A549 treated with DMSO at 1 μM for 4 hours (cell line): ENCODE measurements at places on chromosomes 4 and X. TPM values are rescaled to one million over a fixed set of nuclear protein-coding genes. Genes with fewer than 3 reads are reported as not detected.

Gene JAKMIP1
- 0.03 TPM in 1 of 5 replicates, not detected in the others for total RNA-seq

Gene RAB39B
- total RNA-seq: 0.66 to 0.85 TPM (median 0.85 TPM) in 5 replicates

Gene GABRG1
- not detected in 5 replicates for total RNA-seq

Gene GIMD1
- not detected in 5 replicates for total RNA-seq

Gene RGN
- total RNA-seq: 0.13 TPM in 1 of 5 replicates, not detected in the others

Gene CPZ
- 0.26 to 0.54 TPM (median 0.33 TPM) in 5 replicates for total RNA-seq

Gene NHSL2
- 0.32 to 0.45 TPM (median 0.37 TPM) in 5 replicates for total RNA-seq

Gene ZXDA
- 1.3 to 2.0 TPM (median 1.7 TPM) in 5 replicates for total RNA-seq

Gene VEGFD
- total RNA-seq: 0.42 to 0.88 TPM (median 0.53 TPM) in 5 replicates

Gene F8
- 3.8 to 5.5 TPM (median 4.3 TPM) in 5 replicates for total RNA-seq

Gene EPGN
- 0.28 TPM in 1 of 5 replicates, not detected in the others for total RNA-seq

Gene DMRTC1B
- not detected in 5 replicates for total RNA-seq
